Bronchus fibroblast of lung (primary cell): ENCODE measurements at places on chromosomes 6 and 20. TPM values are rescaled to one million over a fixed set of nuclear protein-coding genes. Genes with fewer than 3 reads are reported as not detected.

GATA5 gene
- not detected in 2 replicates for total RNA-seq

HLA-DPB1 gene
- 4.0 TPM in 1 of 2 replicates, not detected in the other for total RNA-seq

HSPA1A gene
- 56.3 and 60.4 TPM in 2 replicates for total RNA-seq

LIN28B gene
- not detected in 2 replicates for total RNA-seq

PLEKHG1 gene
- 1.2 and 1.6 TPM in 2 replicates for total RNA-seq

HEY2 gene
- total RNA-seq = not detected in 2 replicates

KDM1B gene
- 7.9 and 9.2 TPM in 2 replicates for total RNA-seq

GINS1 gene
- 18.4 and 19.5 TPM in 2 replicates for total RNA-seq

CCM2L gene
- total RNA-seq = not detected in 2 replicates

TRDN gene
- total RNA-seq = not detected in 2 replicates

CALHM4 gene
- total RNA-seq = not detected in 2 replicates

E2F3 gene
- total RNA-seq = 4.0 and 4.5 TPM in 2 replicates

PPP1R16B gene
- not detected in 2 replicates for total RNA-seq

EYA4 gene
- total RNA-seq = 8.1 and 8.2 TPM in 2 replicates

SLC4A11 gene
- 0.84 and 0.89 TPM in 2 replicates for total RNA-seq

COL20A1 gene
- total RNA-seq = not detected in 2 replicates

IPCEF1 gene
- under 0.01 TPM in 1 of 2 replicates, not detected in the other for total RNA-seq

NKX2-2 gene
- not detected in 2 replicates for total RNA-seq

NFS1 gene
- 27.9 and 35.3 TPM in 2 replicates for total RNA-seq
